ENCODE measurements at places on chromosomes 5 and 9. TPM values are rescaled to one million over a fixed set of nuclear protein-coding genes. Genes with fewer than 3 reads are reported as not detected.

DNA sequence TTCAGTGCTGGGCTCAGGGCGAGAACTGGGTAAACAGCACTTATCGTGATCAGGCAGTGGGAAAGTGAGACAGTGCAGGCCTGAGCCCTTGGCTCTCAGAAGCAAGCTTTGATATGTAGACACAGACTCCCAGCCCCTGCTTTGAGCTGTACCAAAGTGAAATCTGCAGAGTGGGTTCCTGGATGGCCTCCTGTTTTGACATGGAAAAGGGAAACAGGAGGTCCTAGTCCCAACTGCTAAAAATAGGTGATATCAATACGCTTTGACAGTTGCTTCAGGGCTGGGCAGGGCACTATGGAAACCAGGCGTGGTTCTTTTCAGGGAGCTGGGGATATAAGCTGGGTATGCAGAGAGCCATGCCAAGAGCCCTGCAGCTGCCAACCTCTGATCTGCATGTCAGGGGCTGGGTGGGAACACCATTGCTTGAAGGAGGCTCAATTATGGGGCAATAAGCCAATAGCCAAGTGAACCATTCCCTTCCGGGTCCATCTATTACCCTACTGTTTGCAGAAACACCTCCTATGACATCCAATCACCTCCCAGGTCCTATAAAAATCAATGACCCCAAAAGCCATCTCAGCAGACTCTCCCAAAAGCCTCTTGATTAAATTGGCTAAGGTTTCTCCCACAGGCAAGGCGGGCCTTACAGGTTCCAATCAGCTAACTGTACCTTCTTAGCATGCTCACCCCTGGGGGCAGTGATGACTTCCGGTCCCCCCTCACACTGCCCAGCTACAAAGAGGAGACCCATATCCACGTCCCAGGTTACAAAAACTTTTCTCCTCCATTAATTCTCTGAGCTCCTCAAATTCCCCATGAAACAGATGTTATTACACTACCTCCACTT, 45.8 kb downstream of the EPB41L4B start:
- DNase-seq: no peak

DNA sequence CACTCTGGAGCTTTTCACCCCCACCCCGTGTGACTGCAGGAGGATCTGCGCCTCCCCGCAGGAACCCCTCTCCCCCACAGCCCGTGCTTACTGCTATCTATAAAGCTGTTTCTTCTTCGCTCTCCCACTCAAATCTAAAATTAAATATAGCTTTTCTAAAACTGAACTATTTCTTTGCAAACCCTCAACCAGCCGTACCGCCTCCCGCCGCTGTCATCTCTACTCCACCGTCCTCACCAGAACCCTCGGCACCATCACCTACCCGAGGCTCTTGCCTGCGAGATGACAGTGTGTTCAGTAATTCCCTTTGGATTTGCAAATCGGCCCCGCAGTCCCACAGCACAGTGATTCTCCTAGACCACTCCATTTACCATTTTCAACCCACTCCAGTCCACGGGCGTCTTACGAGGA, 13.6 kb downstream of the LPCAT1 start:
- no peak for DNase-seq

GRCh38 chr5:173668910-173669309, 52.5 kb upstream of the BOD1 start:
- no peak for DNase-seq

- no peak for DNase-seq
These were observed 16.1 kb upstream of the MXD3 start for GRCh38 chr5:177327539-177328522.

DNA sequence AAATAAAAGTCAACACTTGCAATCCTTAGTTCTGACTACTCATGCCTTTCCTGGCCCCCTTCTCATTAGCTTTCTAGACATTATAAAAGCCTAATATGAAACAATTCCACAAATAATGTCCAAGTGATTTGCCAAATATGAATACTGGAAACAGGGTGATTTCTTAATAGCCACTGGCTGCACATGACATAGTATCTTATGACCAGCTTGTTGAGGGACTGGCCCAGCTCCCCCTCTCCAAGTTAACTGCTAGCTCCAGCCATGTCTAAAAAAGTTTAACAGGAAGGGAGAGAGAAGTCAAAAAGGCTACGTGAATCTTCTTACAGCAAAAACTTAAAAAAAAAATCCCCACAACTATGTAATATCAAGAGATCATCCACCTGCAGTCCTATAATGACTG, 1.5 kb downstream of the CERT1 start:
- no peak for DNase-seq

GRCh38 chr5:139743804-139744203, 51.8 kb upstream of the PSD2 start:
- DNase-seq: no peak

- DNase-seq: no peak
These were observed 525.9 kb downstream of the EBF1 start for GRCh38 chr5:158573829-158574228.

- DNase-seq: no peak
These were observed 565 bp downstream of the HTR1A start for GRCh38 chr5:63961598-63962161.

- no peak for DNase-seq
These were observed 55.2 kb upstream of the ACTBL2 start for GRCh38 chr5:57537811-57538210.

- DNase-seq: no peak
These were observed 636.1 kb downstream of the ACTL7B start for GRCh38 chr9:108219664-108220063.

DNA sequence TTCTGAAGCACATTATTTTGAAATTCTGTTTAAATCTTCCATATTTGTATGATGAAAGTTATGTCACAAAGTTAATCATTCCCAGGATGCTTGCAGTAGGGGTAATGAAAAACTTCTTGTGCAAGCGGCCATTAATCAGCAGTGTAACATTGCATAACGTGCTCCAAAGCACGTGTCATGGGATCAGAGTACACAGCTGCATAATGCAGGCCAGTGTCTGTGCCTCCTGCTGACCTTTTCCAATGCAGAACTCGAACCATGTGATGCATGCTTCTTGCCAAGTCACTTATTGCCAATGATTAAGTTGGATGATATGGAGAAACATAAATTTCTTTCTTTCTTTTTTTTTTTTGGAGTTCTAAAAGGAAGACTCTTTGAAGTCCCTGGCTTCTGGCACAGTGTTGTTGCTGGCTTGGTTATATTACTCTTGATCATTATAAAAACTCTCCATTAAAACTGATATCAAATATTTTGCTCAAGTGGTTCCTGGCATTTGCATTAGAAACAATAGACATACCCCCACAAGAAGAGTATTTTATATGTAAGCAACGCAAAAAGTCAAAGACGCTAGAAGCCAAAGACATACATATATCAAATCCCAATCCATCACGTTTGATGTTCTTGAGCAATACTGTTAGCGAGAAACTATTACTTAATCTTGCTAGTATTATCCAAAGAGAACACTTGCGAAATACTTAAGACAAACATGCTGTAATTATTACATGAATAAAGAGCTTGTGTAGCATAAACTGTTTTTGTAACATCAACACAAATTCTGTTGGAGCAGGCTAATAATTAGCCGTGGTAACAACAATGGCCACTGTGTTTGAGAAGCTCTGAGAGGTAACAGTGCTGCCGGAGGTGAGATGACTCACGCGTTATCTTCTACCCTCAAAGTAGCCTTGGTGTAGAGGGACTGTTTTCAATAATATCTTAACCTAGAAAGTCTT, 164.2 kb downstream of the AUH start:
- DNase-seq: no peak

DNA sequence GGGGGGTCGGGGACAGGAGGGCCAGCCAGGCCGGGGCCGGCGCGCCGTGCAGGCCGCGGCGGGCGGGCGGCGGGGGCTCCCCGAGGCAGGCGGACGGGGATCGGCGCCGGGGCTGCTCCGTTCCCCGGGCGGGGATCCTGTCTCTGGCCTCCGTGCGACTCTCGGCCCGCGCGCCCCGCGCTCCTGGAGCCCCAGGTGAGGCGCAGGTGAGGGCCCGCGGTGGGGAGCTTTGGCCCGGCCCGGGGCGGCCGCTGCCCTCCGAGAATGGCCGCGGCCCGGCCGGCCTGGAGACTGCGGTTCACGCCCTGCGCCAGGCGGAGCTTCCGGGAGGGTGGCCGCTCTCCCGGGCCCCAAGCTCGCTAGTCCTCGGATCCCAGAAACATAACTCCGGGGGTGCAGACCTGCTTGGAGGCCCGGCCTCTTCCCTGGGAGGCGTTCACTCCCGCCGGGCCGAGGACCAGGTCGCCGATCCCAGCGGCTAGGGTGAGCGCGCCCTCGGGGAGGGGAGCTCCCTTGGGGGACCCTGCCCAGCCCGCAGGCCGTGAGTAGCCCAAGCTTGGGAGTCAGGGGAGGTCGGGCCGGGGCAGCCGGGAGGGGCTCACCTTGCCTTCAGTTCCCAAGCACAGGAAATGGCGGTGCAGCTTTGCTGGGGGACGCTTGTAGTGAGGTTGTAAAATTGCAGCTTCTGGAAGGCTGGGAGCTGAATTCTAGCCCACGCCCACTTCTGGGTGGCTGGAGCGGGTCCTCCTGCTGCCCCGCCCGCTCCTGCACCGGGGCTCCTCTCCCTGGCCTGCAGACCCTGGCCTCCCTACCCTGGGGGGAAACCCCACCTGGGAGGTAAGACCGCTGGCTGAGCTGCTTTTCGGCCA, 723 bp downstream of the PPP1R26 start:
- DNase-seq: no peak

GRCh38 chr5:159207222-159207685, 2.1 kb downstream of the RNF145 start:
- no peak for DNase-seq

- no peak for DNase-seq
These were observed 45.9 kb downstream of the AMBP start for GRCh38 chr9:114031948-114032840.

DNA sequence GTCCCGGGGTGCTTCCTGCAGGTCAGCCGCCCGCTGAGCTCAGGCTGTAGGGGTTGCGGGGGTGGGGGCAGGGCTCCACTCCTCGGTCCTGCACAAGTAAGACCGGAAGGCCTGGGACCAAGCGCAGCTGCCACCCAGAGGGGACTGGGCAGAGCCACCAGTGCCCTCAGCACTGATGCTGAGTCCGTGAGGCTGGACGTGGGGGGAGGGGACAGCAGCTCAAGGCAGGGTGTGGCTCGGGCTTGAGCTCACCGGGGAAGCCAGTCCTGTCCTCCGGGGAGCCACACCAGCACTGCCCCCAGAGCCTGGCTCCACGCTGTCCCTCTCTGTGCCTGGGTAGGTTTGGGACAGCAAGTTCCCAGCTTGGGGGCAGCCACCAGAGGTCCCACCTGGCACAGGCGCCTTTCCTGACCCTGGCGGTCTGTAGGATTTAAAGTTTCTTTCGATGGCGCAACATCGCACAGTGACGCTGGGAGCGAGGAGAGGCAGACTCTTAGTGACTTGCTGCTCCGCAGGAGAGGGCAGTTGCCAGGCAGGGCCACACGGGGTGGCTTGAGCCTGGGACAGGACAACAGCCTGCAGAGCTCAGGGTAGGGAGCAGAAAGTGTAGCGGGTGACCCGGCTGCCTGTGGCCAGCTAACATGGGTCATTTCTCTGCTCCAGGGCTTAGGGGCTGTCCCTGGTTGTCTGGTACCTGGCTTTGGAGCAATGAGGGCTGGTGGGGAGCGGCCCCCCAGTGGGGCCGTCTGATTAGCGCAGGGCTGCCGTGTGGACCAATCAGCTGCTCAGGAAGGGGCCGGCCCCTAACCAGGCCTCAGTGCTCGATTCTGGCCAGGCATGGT, 5.7 kb downstream of the LCN1 start:
- no peak for DNase-seq

- DNase-seq: no peak
These were observed 23.3 kb downstream of the PITX1 start for GRCh38 chr5:135010502-135011354.

GRCh38 chr5:11619339-11620024, 284.8 kb downstream of the CTNND2 start:
- DNase-seq: no peak

GRCh38 chr5:59835800-59836199, 57.7 kb downstream of the PDE4D start:
- no peak for DNase-seq

DNA sequence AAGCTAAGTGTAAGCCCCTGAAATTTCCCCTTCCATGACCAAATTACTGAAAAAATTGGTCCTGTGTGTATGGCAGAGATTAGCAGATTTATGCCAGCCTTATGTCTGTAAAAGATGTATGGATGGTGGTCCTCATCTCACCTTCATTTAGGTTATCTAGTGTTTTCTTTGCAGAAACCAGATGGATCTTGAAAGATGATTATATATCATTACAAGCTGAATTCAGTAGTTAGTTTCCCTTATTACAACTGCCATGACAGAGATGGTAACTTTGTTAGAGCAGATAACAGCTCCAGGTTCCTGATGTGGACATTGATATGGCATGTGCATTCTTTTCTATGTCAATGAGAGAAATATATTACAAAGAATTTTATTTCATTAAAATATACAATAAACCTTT, 1403.2 kb upstream of the CDH6 start:
- no peak for DNase-seq

GRCh38 chr5:75869891-75870290, 152.7 kb upstream of the POC5 start:
- no peak for DNase-seq

GRCh38 chr5:109316634-109317033, 93.1 kb downstream of the PJA2 start:
- no peak for DNase-seq

- DNase-seq: no peak
These were observed 1.3 kb upstream of the ZNF366 start for GRCh38 chr5:72508241-72509170.

The FCN2 gene
- not detected for total RNA-seq

The FAF2 gene
- 45.1 TPM for total RNA-seq

The LCN2 gene
- total RNA-seq: not detected

The PCDHAC1 gene
- not detected for total RNA-seq

The TRPM6 gene
- not detected for total RNA-seq

The PRDM9 gene
- total RNA-seq: not detected

The FBN2 gene
- 0.09 TPM for total RNA-seq

The GAS1 gene
- 0.55 TPM for total RNA-seq

Data from CD8-positive, alpha-beta memory T cell (primary cell).